ENCODE measurements at places on chromosomes 4 and X.

DNA sequence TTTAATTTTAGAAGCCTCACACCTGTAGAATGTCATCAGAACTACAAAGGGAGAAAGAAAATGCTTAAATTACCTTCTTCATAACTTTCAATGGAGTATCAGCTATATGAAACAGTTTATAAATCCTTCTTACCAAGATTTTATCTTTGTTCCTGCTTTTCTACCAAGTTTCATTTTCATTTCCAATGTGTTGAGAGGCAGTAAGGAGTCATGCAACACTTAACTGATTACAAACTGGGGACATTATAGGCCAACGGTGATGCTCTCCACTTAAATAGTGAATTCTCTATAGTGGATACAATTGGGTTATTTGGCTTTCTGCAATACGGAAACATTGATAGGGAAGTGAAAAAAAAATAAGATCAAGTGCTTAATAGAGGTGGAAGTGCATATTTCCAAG lies 145.2 kb upstream of the FTHL17 start:
- DNase-seq = no peak

- no peak for DNase-seq
Measured at GRCh38 chr4:81449015-81449414, 22.7 kb downstream of the RASGEF1B start.

GRCh38 chr4:137649711-137650450 lies 117.6 kb upstream of the PCDH18 start:
- DNase-seq = no peak

DNA sequence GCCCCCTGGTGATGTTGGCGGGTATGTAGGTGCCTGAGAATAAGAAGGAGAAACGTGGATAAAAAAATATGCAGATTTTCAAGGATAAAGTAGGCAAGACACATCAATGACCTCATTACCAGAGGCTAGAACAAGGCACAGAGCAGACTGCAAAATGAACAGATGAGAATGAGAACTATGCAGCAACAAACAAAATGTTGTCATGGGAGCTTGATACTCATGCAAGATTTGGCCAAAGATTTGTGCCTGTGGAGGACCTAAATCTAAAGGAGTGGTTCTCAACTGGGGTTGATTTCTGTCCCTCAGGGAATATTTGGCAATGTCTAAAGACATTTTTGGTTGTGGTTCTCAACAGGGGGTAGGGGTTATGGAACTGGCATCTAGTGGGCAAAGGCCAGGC lies 177.3 kb downstream of the FRMPD4 start:
- DNase-seq = no peak

GRCh38 chrX:48890934-48891401 lies 6.6 kb downstream of the TIMM17B start:
- DNase-seq = no peak

DNA sequence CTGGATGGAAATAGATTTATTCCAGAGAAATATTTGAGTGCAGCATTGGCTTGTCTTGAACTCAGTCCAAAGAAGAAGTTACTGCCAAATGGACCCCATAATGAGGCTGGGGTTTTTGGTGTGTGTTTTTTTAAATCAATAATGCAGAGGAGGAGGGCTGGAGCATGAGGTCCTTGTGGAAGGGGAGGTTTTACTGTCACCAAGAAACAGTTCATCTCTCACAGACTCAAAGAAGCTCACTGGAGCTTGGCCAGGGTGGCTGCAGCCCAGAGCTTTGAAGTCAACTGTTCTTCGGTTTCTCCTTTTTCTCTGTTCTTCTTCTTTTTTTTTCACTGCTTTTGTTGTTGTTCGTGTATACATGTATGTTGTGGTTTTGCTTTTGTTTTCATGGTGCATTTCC lies 377.7 kb downstream of the FBXW7 start:
- DNase-seq = no peak

Data from cortex of kidney (tissue), 1 donor.